ENCODE measurements at places on chromosomes 2 and 18.

- DNase-seq, result no peak
Observed at GRCh38 chr2:42693688-42694479, 70.1 kb downstream of the OXER1 start.

GRCh38 chr2:224360801-224361251 lies 41.1 kb downstream of the FAM124B start:
- no peak for DNase-seq

GRCh38 chr2:168212167-168212566 lies 35.2 kb downstream of the STK39 start:
- DNase-seq, result no peak

- peak; percentile 38 for DNase-seq
Observed at GRCh38 chr2:70367722-70368323, 66.0 kb upstream of the FAM136A start.

- DNase-seq, result no peak
Observed at GRCh38 chr2:75079575-75079974, 119.7 kb downstream of the TACR1 start.

DNA sequence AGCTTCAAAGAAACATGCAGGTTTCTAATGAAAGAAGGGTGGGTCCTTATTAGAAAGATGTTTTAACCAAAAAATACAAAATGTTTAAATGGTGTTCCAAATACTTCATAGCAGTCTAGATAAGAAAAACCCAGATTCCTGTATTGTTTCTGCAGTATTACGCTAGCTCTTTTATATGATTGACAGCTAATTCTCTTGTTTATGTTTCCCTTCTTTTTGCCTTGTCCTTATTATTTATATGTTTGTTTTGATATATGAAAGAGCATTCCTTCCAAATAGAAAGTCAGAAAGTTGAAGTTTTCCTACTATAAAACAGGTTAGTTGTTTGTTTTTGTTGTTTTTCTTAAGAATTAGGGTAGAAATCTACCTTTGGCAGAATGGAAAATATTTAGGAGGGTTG lies 41.1 kb upstream of the PNPT1 start:
- no peak for DNase-seq
